Bronchus fibroblast of lung (primary cell): ENCODE measurements at places on chromosomes 4 and X. TPM values are rescaled to one million over a fixed set of nuclear protein-coding genes. Genes with fewer than 3 reads are reported as not detected.

Gene LPAR4
- total RNA-seq: 0.15 and 0.17 TPM in 2 replicates

Gene MAGEA10
- not detected in 2 replicates for total RNA-seq

Gene COL4A5
- total RNA-seq: 14.6 and 19.5 TPM in 2 replicates

Gene AMBN
- total RNA-seq: not detected in 2 replicates

Gene NHS
- total RNA-seq: 1.5 and 11.6 TPM in 2 replicates

Gene CSAG2
- total RNA-seq: not detected in 2 replicates

Gene SLC2A9
- total RNA-seq: 0.17 and 0.89 TPM in 2 replicates

Gene ERCC6L
- 7.4 and 9.4 TPM in 2 replicates for total RNA-seq

Gene BEX3
- 298 and 309 TPM in 2 replicates for total RNA-seq

Gene SCML1
- 6.1 and 9.6 TPM in 2 replicates for total RNA-seq

Gene HTRA3
- 3.3 and 4.4 TPM in 2 replicates for total RNA-seq

Gene P2RY10
- not detected in 2 replicates for total RNA-seq

Gene KLHL4
- total RNA-seq: 0.50 and 0.89 TPM in 2 replicates

Gene HOPX
- total RNA-seq: 33.6 and 33.7 TPM in 2 replicates

Gene TMA16
- 22.6 and 46.7 TPM in 2 replicates for total RNA-seq
